ENCODE measurements at places on chromosomes 2 and 18. TPM values are rescaled to one million over a fixed set of nuclear protein-coding genes. Genes with fewer than 3 reads are reported as not detected.

- no peak for DNase-seq
Observed at GRCh38 chr2:15954761-15955160, 14.4 kb downstream of the MYCN start.

Gene TACR1
- 0.73 TPM for total RNA-seq

GRCh38 chr2:74530239-74531187 is 780 bp downstream of the HTRA2 start:
- DNase-seq, result no peak

DNA sequence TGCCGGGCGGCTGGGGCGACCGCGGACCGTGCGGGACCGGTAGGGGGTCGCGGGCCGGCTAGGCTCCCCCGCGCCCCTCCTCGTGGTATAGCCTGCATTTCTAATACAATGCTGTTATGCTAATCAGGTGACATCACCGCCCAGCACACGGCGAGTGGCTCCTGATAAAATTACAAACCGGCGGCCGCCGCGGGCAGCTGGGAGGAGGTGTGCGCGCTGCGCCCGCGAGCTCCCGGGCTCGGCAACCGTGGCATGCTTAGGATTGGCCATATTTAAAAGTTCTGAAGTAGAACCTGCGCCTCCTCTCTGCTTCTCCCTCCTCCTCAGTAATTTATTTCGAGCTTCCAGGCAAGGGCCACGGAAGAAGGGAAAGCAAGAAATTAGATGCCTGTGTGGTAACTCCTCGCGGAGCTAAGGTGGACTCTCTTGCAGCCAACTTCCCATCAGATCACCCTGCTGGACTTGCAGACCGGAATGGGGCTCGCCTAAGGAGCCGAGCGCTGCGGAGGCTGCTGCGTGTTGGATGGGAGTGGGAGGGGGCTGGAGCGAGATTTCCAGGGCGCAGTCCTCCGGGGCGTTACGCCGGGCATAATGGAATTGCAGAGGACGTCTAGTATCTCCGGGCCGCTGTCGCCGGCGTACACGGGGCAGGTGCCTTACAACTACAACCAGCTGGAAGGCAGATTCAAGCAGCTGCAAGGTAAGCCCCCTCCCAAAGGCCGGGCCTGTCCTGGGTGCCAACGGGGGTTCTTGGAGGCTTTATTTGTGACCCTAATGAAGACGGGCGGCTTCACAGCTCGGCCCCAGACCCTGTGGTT is 102.3 kb downstream of the SPTBN1 start:
- DNase-seq, result peak; percentile 58

Gene SCN3A
- 4.7 TPM for total RNA-seq
